ENCODE measurements at places on chromosomes 1 and 21.

- no peak for DNase-seq
Measured at GRCh38 chr1:67459068-67459467, 28.9 kb upstream of the SERBP1 start.

GRCh38 chr1:55418208-55419000 is 203.2 kb upstream of the USP24 start:
- no peak for DNase-seq

GRCh38 chr1:46369542-46370213 is 24.4 kb upstream of the FAAH start:
- DNase-seq = peak; percentile 40

GRCh38 chr1:203934651-203935050 is 73.3 kb downstream of the SNRPE start:
- DNase-seq = no peak

- DNase-seq = no peak
Measured at GRCh38 chr1:24493785-24494184, 8.9 kb upstream of the RCAN3 start.

GRCh38 chr1:48873944-48874343 is 97.3 kb upstream of the BEND5 start:
- no peak for DNase-seq

DNA sequence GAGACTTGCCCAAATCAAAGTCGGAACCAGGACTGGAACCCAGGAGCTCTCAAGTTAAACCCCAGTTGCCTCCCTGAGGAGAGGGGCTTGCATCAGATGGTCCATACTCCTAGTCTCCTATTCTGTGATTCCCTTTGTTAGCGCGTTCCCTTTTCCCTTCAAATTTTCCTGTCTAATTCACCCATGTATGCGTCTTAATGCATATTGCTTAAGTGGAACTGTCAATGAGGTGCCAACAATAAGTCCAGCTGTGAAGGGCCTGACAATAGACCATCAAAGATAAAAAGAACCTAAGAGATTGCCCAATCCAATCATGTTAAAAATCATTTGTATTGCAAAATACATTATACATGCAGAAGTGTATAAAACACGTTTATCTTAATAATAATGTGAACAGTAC is 634 bp upstream of the SPATA6 start:
- DNase-seq = peak; percentile 2
